ENCODE measurements at places on chromosomes 4 and X.

DNA sequence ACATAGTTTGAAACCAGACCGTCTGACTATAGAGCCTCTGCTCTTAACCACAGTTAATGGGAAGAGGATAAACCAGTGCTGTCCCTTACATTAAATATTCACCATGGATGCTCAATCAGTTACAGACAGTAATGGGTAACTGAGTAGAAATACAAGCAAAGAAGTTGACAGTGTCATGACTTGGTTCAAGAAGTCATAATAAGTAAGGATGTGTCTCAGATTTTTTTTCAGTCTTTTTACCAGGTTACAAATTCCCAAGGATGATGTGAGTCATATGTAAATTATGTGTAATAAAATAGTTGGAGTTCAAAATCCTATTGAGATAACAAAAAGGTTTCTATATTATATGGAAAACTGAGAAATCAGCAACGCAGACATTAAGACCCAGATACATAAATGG lies 31.1 kb downstream of the ZCCHC4 start:
- no peak for DNase-seq

- DNase-seq = peak; percentile 21
Measured at GRCh38 chr4:163988865-163989264, 494.4 kb downstream of the TMA16 start.

DNA sequence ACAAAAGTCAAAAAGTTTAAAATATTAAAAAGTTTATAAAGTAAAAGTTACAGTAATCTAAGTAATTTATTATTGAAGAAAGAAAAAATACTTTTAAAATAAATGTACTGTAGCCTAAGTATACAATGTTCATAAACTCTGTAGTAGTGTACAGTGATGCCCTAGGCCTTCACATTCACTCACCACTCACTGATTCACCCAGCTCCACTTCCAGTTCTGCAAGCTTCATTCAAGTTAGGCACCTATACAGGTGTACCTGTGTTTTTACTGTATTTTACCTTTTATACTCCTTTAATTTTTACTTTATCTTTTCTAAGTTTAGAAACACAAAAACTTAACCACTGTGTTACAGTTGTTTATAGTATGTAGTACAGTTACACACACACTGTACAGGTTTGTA lies 40.1 kb upstream of the AGA start:
- DNase-seq = no peak

DNA sequence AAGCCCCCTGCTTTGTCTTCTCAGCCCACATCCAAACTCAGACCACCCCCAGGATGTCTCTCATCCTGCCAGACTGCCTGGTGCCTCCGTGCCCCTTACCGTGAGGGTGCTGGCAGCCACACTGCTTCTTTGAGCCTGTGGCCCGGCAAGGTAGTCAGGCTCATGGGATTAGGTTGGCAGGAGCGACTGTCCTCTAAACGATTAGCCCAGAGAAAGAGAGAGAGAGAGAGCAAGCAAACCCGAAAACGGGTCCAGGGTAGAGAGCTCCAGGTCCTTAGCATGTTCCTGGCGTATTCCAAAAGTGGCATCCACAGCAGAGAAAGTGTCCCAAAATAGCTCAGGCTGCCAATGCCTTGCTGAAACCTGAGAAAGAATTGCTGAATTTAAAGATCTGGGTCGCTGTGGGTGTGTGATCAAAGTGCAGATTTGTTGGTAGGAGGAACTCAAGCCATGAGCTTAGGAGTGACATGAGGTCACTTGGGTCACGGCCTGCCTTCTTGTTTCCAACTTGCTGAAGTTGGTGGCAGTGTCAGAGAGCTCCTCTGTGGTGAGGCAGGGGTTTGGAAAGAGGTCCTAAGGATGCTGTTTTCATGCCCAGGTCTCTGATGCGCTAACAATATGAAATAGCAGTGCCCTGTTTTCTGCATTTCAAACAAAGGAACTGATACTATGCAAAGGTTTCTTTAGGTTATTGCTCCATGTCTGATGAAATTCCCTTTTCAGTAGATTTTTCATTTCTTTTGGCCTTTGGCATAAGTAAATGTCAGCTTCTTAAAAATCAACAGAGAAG lies 81.6 kb downstream of the RTL9 start:
- no peak for DNase-seq

DNA sequence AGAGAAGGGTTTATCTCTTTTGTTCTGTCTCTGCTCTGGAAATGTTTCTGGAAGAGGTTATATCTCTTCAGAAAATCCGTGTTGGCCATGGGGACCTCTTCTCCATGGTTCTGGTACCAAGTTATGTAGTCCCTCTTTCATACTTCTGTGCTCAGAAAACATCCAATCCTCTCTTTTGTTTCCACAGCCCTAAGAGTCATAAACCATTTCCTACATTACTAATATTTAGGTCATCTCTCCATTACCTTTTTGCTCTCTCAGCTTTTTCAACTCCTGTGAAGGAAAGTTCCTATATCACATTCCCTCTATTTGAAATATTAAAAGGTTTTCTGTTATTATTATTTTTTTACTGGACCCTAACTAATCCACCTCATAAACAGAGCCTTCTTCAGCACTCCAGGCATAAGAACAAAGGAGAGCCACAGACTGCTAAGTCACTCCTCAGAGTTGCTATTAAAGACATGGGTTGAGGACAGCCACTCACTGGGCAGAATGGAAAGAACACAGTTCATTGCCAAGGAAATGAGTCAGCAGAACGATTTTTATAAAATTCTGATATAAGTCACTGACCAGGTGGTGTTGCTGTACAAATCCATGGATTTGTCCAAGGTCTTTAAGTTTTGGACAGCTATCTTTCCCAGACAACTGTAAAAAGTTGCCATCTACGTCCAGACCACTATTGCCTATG lies 122.4 kb upstream of the NPY2R start:
- no peak for DNase-seq

DNA sequence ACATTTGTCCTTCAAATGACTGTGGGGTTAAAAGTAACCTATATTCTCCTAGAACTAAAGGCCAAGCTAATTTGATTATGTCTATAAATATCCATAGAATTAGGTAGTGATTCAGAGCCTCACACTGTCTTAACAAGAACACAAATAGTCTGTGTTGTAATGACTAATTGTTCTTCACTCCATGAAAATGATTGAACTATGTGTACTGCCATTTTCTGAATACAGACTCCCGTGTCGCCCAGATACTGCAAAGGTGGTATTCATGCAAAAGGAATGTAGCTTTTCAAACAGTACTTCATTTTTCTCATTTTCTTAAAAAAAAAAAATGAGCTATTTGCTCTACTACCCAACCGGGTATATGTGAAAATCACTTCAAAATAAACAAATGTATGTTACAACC lies 11.3 kb upstream of the PHKA2 start:
- no peak for DNase-seq

- peak; percentile 15 for DNase-seq
Measured at GRCh38 chr4:7412554-7412912, 22.2 kb downstream of the PSAPL1 start.

GRCh38 chr4:106497271-106497670 lies 128.7 kb upstream of the GIMD1 start:
- DNase-seq = no peak

DNA sequence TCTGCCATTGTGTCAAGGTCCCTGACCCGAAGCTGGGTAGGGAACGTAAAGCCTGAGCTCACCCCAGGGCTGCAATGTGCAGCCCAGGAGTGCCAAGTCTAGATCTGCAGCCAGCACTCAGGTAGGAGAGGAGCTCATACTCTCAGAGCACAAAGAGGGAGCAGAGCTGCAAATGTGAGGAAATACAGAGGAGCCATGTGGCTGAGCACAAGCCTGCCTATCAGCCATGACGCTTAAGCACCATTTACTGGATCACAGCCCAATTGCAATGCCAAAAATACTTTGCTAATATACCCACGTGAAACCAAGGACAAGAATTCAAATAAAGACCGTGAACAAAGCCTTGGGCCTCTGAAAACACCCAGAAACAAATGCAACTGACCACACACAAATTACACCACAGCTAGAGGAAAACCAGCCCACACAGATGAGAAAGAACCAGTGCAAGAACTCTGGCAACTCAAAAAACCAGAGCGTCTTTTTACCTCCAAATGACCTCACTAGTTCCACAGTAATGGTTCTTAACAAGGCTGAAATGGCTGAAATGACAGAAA lies 69.0 kb upstream of the HPF1 start:
- DNase-seq = no peak

- DNase-seq = no peak
Measured at GRCh38 chrX:96820935-96821334, 62.8 kb upstream of the RPA4 start.

DNA sequence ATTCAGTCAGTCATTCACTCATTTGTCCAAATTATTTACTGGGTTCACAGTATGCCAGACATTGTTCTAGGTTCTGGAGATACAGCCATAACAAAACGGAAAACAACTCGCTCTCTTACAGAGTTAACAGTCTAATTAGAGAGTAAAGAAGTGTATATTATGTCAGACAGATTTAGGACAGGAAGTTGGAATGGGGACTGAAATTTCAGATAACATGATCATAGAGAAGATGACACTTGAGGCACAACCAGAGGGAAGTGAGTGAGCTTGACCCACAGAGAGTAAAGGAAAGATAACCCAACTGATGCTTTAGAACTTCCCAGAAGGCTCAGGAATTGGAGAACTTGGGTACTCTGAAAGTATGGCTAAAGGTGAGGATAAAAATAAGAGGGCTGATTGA lies 139.4 kb downstream of the ZAR1 start:
- DNase-seq = no peak

GRCh38 chr4:10288830-10289537 lies 168.2 kb downstream of the ZNF518B start:
- DNase-seq = no peak

DNA sequence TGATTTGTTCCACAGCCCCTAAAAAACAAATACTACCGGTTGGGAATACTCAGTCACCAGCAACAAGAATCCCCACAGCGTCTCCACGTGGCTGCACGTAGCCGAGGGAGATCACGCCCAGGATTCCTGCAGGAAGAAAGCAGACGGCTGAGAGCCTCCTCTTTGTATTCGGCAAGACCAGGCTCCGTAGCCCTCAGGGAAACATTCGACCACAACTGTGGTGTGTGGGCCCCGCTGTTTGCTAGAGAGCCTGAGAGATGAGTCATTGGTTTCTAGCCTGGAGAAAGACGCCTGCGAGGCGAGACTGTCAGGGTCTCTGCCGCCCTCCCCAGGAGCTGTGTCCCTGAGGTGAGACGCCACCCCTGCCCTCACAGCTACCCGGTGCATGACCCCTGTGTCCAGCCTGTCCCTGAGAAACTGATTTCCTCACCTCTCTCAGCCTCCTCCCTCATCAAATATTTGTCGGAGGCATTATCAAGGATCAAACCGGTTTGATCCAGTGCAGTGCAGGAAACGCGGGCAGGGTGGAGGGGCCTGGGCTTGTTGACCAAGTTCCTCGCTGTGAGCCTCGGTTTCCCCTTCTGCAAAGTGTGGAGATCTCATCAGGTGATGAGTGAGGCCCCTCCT lies 4.7 kb upstream of the S100P start:
- peak; percentile 84 for DNase-seq

- peak; percentile 44 for DNase-seq
Measured at GRCh38 chrX:2710041-2710840, 19.1 kb downstream of the CD99 start.

DNA sequence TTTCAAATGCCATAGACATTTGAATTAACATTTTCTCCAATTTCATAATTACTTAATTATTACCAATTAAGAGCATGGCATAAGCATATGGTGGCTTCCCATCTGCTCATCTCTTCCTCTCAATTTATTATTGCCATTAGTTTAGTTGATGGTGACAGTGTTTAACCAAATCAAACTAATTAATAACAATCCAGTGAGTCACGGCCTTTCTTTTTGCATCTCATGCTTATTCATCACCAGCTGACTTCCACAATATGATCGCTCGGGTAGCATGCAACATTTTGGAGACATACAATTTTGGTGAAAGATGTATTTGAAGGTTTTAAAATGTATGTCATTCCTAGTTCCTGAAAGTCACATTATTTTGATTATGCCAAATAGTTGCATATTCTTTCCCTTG lies 172.8 kb upstream of the TACR3 start:
- DNase-seq = no peak

DNA sequence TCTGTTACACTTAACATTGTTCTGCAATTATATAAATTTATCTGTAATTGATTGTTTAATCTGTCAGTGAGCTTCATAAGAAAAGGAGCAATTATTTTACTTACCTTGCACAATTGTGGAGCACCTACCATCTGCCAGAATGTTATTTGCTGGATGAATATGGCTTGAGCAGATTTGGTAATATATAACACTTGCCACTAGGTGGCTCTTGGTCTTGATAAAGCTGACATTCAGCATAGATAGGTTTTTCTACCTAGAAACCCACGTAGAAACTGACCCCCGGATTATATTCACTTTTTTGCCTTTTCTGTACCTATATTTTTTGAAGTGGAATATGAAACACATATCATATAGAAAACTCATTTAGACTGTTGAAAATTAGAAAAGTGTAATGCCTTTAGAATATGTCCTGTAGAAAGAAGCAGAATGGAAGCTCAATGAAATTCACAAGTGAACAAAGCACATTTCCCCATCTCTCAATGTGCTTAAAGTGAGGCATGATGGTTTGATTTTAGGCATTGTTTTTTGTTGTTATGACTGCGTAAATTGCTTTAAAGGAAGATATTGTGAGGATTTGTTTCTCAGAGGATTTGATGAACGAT lies 9.5 kb downstream of the RBPJ start:
- no peak for DNase-seq

GRCh38 chrX:134600714-134601113 lies 57.6 kb downstream of the PLAC1 start:
- no peak for DNase-seq

- DNase-seq = no peak
Measured at GRCh38 chr4:47862297-47862696, 24.4 kb upstream of the CORIN start.

DNA sequence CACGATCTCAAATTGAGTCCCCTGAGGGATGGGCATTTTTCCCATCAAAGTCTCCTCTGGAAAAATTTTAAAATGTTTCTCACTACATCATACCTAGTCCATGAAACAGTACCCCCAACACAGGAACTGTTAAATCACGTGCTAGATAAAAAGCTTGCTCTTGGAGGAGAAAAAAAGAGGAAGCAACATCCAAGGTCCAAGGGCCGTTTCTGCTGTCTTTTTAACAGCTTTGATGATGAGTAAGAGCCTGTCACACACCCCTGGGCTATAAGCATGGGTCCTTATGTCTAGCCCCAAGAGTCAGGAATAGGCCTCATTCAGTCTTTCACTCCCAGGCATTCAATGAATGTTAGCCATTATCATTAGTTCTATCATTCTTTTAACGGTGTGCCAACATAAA lies 128.9 kb downstream of the SH3KBP1 start:
- no peak for DNase-seq

GRCh38 chr4:134961963-134962362 lies 760.4 kb upstream of the PABPC4L start:
- DNase-seq = no peak

GRCh38 chr4:4761128-4761982 lies 98.1 kb upstream of the MSX1 start:
- DNase-seq = no peak

GRCh38 chrX:75784680-75785491 lies at the start of gene MAGEE2:
Gene MAGEE2 (minus strand): TSS chrX:75785254. CDS start chrX:75785051, 203 bp downstream.
- DNase-seq = peak; percentile 28

DNA sequence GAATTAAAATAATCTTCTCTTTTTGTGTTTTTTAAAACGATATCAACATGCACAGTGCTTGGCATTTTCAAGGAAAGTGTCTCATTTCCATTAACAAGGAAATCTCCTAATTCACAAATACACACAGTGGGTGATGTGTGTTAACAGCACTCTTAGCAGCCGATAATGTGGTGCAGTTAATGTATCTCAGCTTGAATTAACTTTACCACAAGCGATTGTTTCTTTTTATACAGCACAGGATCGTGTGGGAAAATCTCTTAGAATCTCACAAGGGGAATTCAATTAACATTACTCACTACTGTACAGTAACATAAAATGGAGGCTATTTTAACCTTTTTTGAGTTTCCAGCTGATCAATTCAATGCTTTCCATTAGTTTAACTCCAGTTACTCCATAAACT lies 1841.9 kb downstream of the STIM2 start:
- DNase-seq = no peak

Data from femur (tissue), 1 donor.